ENCODE measurements at places on chromosomes 1 and 21.

DNA sequence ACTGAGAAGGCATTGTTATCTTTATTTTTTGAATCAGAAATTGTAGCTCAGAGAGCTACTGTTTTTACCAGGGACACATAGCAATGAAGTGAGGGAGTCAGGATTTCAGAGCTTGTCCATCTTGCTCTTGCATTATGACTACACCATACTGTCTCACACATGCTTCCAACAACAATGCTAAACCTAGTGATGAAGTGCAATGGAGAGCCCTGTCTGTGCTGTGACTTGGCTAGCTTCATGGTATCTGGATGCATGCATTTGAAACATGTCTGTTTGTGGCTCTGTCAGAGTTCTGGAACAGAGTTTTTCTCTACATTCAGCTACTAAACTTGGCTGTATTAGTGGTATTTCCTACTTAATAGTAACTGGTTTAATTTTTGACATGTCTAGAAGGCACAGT is 7.0 kb downstream of the PLPPR4 start:
- DNase-seq: no peak

DNA sequence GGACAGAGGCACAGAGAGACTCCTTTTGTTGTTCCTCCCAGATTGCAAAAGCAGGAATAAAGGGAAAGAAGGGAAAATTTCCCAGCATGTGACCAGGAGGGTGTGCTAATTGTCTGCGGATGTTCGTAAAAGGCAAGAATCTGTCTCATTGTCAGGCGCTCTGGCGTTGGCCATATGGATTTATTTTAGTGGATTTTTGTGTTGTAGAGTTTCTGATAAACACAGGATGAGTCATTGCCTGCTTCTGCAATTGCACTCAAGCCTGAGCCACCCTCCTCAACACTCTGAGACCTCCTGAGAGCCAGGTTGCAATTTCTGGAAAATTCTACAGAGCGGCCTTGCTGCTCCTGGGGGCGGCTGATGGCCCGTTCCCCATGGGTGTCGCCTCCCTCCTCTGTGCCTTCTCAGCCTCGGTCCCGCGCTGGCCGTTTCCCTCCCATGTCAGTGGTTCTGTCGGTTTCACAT is 227.7 kb downstream of the KAZN start:
- DNase-seq: peak; percentile 3

DNA sequence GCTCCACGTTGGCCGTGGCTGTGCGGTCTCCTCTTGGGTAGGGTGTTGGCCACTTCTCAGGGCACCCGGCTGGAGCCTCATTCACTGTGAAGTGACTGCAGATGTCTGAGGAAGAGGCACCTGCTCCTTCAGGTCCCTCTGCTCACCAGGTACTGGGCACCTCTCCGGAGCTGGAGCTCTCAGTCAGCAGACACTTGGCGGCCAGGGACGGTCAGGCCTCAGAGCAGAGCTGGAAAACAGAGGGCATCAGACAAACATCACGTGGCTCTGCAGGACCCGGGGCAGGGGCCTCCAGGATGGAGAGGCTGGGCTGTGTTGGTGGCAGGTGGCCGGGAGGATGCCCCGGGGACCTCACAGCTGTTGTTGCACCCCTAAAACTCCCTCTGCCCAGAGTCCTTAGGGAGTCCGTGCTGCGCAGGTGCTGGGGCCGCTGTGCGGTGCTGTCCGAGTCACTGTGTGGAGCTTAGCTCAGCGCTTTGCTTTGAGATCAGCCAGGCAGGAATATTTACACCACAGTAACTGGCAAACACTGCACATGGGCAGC is 59.7 kb downstream of the SLX9 start:
- no peak for DNase-seq

DNA sequence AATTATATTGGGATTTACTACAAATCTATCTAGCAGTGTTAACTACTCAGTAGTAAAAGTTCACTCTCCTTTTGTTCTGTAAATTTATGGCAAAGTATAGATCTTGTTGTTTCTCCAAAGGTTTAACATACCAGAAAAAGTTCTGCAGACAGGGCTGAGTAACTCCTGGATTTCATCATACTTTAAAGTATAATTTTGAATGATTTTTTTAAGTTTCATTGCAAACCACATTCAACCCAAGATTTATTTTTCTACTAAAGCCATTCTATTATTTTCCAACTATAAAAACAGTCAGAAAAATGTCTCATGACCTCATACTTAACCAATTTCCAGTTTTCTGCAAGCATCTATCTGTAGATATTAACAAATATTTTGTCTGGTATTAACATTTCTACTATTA is 585.8 kb upstream of the ZRANB2 start:
- no peak for DNase-seq

DNA sequence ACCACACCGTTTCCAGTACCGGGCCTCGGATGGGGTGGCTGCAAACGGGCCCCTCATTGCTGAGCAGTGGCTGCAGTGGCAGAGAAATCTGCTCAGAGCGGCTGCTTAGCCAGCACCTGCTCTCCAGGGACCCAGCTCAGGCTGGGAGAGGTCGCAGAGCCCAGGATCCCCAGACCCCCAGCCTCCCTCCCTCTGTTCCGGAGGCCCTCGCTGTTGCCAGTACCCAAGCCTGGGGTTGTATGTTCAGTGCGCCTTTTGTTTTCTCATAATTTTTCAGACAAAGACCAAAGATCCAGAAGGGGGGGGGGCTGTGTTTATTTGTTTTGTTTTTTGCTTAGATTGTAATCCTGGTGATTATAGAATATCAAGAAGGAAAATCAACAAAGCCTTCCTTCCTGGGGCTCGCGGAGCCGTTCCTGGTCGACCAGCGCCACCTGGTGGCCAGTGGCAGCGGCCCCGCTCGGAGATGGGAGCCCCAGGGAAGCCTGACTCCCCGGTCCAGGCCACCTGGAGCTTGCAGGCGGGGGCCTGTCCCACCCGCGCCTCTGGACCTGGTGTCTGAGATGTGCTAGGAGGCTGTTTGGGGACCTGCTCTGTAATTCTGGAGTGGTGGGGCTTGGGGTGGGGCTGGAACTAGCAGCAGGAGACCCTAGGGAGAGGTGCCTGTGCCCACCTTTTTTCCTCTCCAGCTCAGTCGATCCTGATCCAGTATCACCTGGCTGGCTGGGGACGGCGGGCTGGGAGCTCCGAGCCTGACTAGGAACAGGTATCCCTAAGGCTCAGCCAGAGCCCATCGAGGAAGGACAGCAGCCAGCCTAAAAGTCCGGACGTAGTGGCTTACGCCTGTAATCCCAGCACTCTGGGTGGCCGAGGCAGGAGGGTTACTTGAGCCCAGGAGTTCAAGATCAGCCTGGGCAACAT is 123.9 kb upstream of the VAMP3 start:
- no peak for DNase-seq

DNA sequence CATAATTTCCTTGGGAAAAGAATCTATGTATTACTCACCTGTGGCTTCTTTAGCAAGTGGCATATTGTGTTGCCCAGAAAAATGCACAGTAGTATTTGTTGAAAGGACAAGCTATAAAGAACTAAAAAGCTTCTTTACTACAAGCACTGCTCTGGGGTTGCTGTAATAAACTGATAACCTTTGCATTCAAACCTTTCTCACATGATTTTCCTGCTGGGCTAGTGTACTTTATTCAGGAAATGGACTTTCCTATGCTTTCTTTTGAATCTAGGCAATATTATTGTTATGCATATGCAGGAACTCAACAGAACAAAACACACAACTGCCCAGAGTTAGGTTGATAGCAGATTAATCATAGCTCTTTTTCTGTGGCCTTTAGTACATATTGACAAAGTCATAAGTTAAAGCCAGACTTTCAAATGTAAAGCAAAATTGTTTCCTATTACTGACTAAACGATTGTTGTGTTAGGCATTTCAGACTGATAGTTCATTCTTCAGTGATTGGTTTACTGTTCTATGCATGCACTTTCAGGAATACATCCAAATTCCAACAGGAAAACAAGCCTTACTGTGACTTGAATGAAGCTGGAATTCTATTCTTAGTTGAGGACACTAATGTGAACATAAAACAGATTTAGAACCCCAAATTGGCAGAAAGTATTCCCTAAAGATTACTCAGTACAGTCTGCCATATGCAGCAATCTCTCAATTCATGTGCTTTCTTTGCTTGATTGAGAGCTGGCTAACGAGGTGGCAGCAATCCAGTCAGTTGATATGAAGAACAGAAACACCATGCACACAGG is 564.3 kb upstream of the NEGR1 start:
- DNase-seq: no peak

DNA sequence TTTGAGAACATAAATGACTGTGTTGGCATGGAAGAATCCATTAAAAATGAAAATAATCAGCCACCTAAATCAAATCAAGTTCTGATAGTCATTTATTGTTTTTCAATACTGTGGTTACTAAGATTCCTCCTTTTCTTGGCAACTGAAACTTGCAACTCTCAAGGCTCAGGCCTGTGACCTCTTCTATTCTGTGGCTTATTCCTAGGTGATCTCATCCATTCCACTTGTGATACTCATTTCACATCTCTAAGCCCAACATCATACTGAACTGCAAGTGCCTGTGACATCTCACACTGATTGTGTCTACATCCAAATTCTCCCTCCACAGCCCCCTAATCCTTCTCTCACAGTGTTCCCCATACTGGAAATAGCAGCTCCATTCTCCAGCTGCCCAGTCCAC is 4.8 kb upstream of the ST6GALNAC5 start:
- DNase-seq: peak; percentile 41

GRCh38 chr1:51750218-51750617 is 128.3 kb downstream of the NRDC start:
- DNase-seq: no peak

DNA sequence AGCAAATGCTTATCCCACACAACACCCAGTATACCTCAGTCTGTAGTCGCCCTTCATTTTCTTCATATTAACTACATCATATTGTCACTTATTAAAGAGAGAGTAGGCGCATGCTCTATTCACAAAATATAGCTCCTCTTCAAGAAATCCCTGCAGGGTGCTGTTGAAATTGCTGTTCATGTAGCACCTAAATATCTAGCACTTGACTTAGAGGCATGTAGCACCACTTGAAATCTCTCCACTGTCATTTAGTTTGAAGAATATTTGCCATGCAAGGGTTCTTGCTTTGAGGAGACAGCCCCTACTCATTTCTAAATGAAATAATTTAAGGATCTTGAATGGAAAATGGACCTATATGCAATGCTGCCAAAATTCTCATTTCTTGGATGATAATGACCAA is 20.9 kb upstream of the LRRC8B start:
- no peak for DNase-seq

GRCh38 chr1:233695901-233696300 is 82.0 kb downstream of the KCNK1 start:
- DNase-seq: no peak

DNA sequence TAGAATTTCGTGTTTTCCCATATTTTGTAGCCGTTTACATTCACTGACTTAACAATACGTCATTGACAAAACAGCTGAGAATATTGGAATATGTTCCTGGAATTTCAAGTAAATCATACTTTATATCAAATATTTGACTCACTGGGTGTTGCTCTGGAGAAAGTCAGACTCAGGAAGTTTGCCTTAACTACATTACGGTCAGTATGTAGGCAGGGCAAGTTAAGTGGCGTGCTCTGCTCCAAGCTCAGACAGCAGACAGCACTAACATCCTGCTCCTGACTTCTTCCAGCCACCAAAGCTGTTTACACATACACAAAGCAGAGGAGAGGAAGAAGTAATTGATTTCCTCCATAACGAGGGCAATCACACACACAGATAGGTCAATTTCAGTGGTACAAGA is 414.6 kb downstream of the LRRIQ3 start:
- DNase-seq: no peak

DNA sequence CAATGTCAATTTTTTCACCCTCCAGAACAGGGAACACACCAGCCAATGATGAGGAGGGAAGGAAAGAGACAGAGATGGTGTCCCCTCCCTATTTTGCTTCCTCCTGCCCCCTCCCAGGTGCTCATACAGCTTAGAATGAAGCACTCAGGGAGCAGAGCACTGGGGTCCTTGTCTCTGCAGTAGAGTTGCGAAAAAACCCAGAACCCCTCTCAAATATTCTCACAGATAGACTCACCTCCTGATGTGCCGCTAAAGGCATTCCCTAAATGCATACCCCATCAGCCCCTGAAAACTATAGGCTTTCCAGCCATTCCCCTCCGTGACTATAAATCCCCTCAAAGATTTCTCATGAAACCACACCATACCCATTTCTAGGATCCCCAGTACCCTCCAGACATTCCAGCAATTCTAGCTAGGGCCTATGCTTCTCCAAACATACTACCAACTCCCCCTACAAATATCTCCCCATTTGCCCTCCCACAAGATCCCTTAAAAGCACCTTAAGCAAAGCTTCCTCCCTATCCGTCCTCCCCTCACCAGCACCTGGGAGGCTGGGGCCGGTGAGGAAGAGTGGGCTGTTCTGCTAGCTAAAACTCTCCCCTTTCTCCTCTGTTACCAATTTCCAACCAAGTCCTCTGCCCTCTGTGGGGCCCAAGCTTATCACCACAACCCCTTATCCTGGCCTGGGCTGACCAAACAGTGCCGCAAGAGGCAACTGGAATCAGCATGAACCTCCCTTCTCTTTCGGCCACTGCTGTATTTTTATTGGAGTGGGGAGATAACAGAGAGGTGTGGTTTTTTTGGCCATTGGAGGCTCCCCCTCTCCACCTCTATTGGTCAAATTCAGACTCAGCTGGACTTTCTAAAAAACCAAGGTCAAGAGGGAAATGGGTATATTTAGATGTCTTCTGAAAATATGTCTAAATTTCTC is 54.7 kb downstream of the RHBG start:
- no peak for DNase-seq

DNA sequence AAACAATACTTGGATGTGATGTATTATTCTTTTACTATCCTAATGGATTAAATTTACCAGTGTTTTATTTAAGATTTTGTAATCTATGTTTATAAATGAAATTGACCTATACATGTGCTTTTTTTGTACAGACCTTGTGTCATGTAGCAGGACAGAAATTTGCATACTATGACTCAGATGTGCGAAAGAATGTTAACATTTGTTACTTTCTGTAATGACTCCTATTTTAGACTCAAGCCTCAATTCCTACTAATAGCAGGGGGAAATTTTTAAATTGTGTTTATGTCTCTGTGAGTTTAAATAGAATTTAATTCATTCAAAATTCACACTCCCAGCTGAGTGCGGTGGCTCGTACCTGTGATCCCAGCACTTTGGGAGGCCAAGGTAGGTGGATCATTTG is 21.8 kb upstream of the RIMKLA start:
- no peak for DNase-seq

- no peak for DNase-seq
Measured at GRCh38 chr1:228376651-228377631, 29.7 kb downstream of the TRIM11 start.

- DNase-seq: no peak
Measured at GRCh38 chr21:16976193-16976592, 536.6 kb upstream of the CXADR start.

- DNase-seq: no peak
Measured at GRCh38 chr1:50419192-50419906, 3.9 kb downstream of the DMRTA2 start.

- no peak for DNase-seq
Measured at GRCh38 chr1:154206196-154206595, at the start of gene CFAP141. Gene CFAP141, minus strand, starts transcription at chr1:154206333. Its CDS starts 26 bp downstream, at chr1:154206307.

GRCh38 chr21:43262427-43262826 is 93.6 kb downstream of the CRYAA start:
- no peak for DNase-seq

- DNase-seq: no peak
Measured at GRCh38 chr1:91057784-91058183, 35.9 kb upstream of the ZNF644 start.
